ENCODE measurements at places on chromosomes 16 and 17. TPM values are rescaled to one million over a fixed set of nuclear protein-coding genes. Genes with fewer than 3 reads are reported as not detected.

DNA sequence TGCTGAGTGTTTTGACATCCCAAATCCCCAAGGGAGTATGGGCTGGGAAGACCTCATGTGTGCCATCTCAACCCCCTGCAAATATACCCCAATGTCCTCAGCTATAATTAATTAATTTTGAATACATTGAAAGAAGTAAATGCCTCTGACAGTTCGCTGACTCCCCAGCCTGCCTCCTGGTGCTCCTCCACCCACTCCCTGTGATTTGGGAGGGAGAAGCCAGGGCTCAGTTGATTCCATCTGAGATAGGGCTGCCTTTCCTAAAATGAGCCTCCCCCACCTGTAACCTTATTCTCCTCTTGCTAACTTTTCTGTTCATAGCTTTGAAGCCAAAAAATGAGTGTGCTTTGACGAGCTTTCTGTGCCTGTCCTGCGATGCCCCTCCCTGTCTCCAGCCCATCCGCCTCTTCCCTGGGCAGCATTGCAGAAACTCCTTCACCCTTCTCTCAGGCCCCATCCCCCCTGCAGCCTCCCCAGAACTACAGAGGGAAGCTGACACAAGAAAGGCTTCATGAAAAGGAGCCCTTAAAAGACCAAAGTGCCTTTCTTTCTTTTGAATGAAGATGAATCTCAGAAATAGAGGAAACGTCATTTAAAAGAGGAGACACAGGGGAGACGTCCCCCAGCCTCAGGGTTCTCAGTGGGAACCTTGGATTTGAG lies 70.3 kb downstream of the HLF start:
- DNase-seq, result no peak

GRCh38 chr17:31494259-31495021 lies 103.0 kb downstream of the RAB11FIP4 start:
- no peak for DNase-seq

DNA sequence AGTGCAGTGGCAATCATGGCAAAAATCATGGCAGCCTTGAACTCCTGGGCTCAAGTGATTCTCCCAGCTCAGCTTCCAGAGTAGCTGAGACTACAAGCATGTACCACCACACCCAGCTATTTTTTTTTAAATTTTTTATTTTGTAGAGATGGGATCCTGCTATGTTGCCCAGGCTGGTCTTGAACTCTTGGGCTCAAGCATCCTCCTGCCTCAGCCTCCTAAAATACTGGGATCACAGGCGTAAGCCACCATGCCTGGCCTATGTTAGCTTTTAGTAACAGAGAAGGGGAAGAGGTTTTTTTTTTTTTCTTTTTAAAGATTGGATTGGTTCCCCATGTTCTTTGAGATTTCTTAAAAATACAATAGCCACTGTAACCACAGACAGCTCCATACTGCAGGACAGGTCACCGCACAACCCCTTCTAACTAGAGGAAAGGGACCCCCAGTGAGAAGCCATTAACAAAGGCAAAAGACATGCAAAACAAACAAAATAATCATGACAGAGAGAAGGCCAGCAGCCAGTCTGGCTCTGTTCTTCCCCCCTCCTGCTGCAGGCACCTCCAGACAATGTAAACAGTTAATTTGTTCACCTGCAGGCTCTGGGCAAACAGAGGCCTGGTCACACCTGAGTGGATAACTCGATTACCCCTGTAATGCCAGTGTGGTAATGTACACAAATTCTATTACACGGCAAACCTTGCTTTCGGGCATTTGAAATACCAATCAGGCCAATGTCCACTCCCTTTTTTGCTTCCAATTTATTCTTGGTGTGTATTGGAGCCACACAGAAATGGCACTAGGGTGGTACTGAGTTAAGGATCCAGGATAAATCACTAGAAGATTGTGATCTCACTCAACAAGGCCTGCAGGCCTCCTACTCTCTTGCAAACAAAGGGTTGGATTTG lies 52.9 kb downstream of the SNX11 start:
- DNase-seq, result no peak

- no peak for DNase-seq
These were observed 9.1 kb upstream of the MPO start for GRCh38 chr17:58289869-58290268.

DNA sequence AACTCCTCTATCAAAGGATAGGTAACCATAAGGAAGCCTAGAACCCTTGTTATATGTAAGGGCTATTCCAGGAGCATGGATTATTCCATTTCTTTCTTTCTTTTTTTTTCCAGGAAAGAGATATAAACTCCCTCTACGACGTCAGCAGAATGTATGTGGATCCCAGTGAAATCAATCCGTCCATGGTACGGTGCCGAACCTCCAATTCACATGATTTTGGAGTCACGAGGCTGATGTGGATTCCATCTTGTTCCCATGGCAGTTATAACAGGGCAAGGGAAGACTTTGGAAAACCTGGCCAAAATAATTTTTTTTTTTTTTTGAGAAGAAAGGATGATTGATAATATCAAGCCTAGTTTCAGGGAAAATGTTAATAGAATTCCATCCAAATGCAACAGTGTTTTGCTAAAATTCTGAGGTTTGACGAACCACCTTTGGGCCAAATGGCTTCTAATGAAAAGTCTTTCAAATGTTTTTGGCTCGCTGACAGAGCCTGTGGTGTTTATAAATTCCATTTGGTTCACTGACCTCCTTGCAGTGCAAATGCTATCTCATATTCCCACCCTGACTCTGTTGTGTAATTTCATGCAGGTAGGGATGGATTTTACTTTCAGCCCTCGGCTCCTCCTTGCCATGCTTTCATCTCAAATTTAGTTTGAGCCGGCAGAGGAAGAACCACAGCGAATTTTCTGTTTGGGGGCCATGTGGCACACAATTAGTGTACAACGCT lies 90.0 kb downstream of the SDR42E1 start:
- DNase-seq, result peak; percentile 37

The UBE2O gene
- 9.2 TPM for total RNA-seq

The CCL8 gene
- total RNA-seq, result 0.26 TPM

DNA sequence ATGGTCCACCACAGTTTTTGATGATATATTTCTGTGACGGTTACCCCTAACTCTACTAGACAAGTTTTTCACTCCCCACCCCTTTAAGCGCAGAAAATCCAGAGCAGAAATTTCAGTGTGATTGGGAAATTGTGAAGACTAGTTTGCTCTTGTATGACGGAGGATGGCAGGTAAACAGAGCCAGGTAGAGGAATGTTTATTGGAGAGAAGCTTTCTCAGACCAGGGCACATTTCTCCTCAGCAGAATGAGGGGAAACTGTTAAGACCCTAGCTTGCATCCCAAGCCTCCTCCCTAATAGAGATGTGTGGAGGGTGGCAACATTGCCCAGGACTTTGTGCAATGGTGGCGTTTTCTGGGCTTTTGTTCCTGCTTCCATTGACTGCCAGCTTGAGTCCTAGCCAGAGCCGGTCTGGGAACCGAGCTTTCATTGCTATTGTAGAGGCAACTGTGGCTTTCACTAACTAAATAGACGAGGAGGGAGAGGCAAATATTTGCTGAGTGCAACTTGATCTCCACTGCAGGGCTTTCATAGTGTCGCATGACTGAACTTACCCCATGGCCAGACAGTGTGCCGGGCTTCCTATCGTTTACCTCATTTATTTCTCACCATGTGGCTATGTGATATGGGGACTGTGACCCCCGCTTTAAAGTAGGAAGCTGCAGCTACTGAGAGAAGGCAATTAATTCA lies 159.6 kb upstream of the MPHOSPH6 start:
- DNase-seq, result no peak

The SLC16A5 gene
- 8.4 TPM for total RNA-seq

- no peak for DNase-seq
These were observed 55.8 kb downstream of the BPTF start for GRCh38 chr17:67881083-67881482.

GRCh38 chr16:11627822-11628457 lies 40.3 kb upstream of the SNN start:
- peak; percentile 91 for DNase-seq

GRCh38 chr17:56499799-56500388 lies 93.6 kb upstream of the NOG start:
- DNase-seq, result peak; percentile 52

DNA sequence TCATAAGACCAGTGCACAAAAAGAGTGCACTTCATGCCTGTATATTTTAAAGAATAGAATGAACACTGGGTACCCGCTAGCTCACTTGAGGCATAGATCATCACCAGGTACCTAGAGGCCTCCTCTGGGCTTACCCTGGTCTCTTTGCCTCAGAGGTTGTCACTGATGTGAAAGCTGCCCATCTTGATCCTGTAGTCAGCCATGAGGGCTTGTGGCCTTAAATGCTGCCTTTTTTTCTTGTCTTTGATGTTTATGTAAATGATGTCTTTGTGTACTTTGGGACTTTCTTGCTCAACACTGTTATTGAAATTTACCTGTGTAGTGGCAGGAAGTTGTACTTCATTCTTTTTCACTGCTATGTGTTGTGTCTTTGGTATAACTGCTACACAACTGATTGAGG lies 26.8 kb upstream of the SLC5A10 start:
- no peak for DNase-seq

DNA sequence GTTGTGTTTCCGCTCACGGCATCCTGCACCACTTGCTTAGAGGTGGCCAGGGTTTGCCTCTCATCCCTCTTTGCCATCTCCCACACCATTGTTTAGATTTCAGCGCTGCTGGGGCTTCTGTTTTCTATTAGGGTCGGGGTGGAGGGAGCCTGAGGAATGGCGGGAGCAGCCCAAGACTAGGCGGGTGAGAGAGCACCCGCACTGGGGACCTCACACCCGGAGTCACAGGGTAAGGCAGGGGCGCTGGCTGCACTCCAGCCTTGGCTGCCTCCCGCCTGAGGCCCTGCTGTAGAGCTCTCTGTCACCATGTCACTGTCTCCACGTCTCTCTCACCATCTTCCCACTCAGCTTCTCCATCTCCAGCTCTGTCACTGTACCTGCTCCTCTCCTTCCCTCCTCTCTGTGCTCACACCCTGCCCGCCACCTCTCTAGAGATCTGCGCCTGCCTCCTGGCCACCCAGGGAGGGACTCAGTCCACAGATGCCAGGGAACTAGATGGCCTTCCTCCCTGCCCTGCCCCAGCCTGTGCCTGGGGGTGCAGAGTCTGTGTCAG lies 32.8 kb upstream of the ABCC3 start:
- DNase-seq, result no peak

The SLC35G6 gene
- total RNA-seq, result not detected

DNA sequence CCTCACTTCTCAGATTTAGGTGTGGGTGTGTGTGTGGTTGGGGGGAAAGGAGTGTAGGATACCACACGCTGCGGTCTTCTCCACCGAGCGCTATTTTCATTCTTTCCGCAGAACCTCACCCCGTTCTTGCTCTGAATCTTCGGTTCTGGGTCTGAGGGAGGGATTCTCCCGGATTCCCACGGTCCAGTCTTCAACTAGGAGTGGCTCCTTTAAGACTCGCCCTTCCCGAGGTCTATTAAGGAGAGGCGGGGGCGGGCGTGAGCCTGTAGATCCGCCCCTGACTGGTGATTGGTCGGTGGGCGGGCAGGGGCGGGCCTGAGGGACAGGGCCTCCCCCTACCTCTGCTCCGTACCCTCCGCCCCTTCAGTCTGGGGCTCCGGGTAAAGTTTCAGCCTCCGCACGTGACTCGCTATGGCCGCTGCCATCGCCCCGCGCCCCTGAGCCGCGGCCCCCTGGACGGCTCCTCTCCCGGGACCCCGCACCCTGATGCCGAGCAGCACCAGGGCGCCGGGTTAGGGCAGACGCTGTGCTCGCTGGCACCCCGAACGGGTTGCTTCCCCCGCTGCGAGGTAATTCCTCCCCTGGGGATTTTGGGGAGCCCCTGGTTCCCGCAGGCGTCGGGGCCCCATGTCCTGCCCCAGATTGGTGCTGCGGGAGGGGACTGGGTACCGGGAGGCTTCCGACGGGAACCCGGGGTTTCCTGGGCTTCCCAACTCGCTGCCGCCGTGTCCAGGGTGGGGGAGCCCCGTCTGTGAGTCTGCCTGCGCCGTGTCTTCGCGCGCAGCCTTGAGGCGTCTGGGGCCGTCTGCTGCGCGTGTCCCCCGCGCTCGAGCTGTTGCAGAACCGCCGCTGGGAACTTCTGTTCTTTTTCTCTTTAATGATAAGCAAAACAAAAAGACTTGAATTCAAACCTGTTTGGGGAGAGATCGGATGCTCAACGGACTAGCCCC lies 9.2 kb downstream of the RARA start:
- peak; percentile 94 for DNase-seq

DNA sequence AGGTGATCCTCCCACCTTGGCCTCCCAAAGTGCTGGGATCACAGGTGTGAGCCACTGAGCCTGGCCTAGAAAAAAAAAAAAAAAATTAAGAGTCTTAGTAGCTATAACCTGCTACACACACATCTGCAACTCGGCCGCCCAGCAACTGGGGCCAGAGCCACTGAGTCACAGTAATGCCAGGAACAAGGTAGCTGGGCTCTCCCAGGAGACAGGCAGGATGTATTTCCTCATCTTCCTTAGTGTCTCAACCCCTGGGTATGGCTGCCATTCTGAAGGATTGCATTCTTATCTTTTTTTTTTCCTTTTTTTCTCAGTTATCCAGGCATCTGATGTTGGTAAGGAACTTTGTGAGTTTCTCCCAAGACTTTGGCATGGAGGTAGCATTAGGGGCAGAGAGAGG lies 7.1 kb upstream of the PSMD3 start:
- no peak for DNase-seq

The KRTAP4-6 gene
- total RNA-seq, result not detected

GRCh38 chr16:50940275-50940854 lies 198.5 kb downstream of the CYLD start:
- no peak for DNase-seq

DNA sequence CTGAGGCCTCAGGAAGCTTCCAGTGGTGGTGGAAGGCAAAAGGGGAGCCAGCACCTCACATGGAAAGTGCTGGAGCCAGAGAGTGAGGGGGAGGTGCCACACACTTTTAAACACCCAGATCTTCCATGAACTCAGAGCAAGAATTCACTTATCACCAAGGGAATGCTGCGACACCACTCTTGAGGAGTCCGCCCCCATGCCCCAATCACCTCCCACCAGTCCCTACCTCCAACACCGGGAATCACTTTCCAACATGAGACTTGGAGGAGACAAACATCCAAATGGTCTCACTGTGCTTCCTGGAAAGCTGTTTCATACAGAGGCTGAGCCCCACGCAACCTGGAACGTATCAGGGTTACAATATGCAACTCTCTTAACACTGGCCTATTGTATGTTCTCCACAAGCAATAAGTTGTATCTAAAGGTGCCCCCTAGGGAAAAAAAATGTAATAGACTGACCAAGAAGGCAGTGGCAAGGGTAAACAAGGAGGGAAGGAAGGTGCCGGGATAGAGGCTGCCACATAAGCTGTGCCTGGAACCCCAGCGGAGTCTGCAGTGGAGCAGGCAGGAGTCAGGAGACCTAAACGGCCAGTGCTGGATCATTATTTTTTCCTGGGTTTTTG lies 106.7 kb upstream of the FOXF1 start:
- DNase-seq, result no peak

GRCh38 chr17:42997390-42997983 lies 732 bp upstream of the RPL27 start:
- DNase-seq, result no peak

DNA sequence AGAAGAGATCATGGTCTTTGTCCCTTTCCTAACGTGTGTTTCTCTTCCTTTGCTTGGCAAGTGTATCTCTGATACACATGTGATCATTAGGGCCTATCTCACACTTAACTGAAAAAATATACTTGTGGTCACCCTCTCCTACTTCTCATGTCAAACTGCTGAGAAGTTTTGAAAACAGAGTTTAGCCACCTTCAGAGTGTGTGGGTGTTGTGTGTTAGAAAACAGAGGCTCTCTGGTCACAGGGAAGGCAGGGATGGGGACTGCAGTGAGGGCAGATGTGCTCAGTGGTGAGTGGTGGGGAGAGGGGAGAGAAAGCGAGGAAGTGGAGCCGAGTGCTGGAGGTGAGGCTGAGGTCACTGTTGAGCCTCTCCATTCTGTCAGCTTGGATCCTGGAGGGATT lies 29.4 kb downstream of the GRB7 start:
- no peak for DNase-seq

The TMEM231 gene
- 4.1 TPM for total RNA-seq

The CENPX gene
- total RNA-seq, result 30.4 TPM

- DNase-seq, result no peak
These were observed 158.8 kb upstream of the LHX1 start for GRCh38 chr17:36778448-36778847.
